ENCODE measurements at places on chromosomes 3 and 15.

DNA sequence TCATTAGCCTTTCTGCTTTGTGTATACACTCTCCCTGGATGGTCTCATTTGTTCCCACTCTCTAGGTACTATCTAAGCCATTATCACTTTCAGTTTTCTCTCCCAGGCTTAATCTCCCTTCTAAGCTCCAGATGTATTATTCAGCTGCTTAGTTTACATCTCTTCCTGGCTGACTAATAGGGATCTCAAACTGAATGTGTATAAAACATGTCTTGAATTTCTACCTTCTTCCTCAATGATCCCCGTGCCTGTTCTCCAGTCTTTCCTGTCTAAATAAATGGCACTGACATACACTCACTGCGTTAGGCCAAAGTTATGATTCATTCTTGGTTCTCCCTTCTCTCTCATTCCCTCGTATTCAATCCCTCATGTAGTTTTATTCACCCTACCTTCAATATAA, 127.3 kb downstream of the NR2F2 start:
- no peak for DNase-seq

- DNase-seq = no peak
Observed at GRCh38 chr15:46365572-46365971, 730.7 kb downstream of the SQOR start.

- no peak for DNase-seq
Observed at GRCh38 chr15:28097656-28098359, 1.3 kb downstream of the OCA2 start.

- no peak for DNase-seq
Observed at GRCh38 chr3:119585856-119586570, 6.7 kb downstream of the ADPRH start.

- DNase-seq = no peak
Observed at GRCh38 chr3:189839576-189839975, 208.4 kb downstream of the TP63 start.

DNA sequence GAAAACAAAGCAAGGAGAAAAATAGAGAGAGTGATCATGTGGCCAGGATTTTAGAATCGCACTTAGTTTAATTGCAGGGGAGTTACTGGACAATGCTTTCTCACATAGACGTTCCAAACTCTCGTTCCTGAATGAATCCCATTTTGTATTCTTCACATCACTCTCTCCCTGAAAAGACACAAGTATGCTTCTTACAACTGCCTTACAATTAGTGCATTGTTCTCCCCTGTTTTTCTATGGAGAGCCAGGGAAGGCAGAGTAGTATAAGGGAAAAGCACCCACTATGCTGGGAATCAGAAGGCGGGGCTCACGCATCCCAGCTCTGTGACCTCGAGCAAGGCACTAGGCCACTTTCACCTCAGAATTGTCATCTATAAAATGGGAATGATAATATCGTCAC, 14.4 kb downstream of the TMOD2 start:
- no peak for DNase-seq

GRCh38 chr3:195115600-195116406, 155.2 kb downstream of the XXYLT1 start:
- DNase-seq = no peak

DNA sequence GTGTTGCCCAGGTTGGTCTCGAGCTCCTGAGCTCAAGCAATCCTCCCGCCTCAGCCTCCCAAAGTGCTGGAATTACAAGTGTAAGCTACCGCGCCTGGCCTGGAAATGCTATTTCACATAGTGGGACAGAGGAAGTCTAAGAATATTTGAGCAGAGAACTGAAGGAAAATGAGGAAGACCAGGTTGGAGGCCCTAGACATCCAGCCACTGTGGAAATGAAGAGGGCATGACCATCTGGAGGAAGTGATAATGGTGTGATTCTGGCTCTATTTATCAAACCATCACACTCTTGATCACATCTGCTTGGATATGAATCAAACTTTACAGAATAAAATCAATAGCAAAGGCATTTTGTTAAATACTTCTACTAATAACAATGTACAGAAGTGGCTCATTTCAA, 65.9 kb upstream of the ARHGEF3 start:
- DNase-seq = no peak

GRCh38 chr3:181698263-181698954, 13.3 kb upstream of the SOX2 start:
- no peak for DNase-seq

- DNase-seq = no peak
Observed at GRCh38 chr3:166836836-166837235, 543.3 kb downstream of the ZBBX start.

DNA sequence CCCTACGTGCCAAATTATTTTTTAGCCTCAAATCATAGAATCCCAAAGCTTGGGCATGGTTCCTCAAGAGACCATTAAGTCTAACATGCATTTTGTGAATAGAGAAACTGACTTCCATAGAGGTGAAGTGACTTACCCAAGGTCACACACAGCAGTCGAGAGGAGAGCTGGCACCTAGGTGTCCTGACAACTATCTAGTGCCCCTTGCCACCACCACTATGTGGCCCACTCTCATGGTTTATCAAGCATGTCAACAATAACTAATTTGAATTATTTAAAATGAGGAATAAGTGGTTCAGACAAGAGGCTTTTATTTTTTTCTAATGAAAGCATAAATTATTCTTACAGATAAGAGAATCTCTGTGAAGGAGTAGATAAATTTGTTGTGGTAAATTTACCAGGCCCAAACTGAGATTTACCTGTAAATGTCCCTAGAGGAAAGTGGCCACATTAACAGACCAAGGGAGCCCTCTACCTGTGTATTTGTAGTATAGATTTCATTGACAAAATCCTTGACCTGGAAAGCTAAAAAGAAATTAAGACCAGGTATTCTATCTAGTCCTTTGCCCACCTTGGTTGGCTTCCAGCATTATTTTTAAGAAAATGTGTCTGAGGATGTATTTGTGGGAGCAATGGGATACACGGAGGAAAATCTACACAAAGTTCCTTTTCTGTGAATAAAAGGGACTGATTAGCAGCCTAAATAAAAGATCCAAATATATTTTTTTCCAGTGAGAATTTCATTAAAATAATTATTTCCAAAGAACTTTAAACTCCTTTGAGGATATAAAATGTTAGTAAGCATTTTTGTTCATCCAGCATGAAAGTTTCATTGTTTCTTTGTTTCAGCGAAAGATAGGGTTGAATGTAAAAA, 49.1 kb downstream of the IQCH start:
- DNase-seq = no peak

GRCh38 chr15:48681353-48681752, 35.8 kb upstream of the FBN1 start:
- DNase-seq = no peak

DNA sequence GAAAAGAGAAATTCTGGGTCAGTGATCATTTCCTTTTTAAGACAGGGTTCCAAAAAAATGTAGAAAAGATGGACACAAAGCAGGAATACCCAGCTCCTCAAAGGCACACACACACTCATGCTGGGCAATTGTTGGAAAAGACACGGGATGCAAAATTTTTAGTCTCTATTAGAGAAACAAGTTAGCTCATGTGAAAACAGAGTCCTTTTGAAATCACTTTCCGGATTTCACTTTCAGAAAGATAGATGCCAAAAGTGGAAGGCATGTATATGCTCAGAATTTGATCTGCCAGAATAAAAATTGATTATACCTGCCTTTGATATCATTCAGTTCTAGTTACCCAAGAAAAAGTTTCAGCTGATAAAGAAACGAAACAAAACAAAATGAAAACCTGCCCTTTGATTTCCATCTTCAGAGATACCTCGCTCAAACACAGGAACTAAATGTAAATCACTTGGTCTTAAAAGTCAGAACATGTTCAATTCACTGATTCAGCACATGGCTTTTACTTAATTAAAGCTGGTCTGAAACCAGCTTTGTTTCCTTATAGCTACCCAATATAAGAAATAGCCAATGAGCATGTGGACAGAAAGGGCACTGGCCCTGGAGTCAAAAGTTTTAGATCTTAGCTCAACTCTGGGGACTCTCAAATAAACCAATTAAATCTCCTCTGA, 52.8 kb downstream of the PLD1 start:
- DNase-seq = no peak

GRCh38 chr3:186425788-186426730, 64.0 kb upstream of the DGKG start:
- no peak for DNase-seq

- no peak for DNase-seq
Observed at GRCh38 chr3:70488816-70489215, 176.4 kb upstream of the MDFIC2 start.

GRCh38 chr3:64257100-64257755, 32.0 kb upstream of the PRICKLE2 start:
- no peak for DNase-seq

GRCh38 chr3:171160325-171160724, 133.8 kb upstream of the SLC2A2 start:
- no peak for DNase-seq

- DNase-seq = no peak
Observed at GRCh38 chr3:123318374-123318773, 116.6 kb downstream of the SEC22A start.

DNA sequence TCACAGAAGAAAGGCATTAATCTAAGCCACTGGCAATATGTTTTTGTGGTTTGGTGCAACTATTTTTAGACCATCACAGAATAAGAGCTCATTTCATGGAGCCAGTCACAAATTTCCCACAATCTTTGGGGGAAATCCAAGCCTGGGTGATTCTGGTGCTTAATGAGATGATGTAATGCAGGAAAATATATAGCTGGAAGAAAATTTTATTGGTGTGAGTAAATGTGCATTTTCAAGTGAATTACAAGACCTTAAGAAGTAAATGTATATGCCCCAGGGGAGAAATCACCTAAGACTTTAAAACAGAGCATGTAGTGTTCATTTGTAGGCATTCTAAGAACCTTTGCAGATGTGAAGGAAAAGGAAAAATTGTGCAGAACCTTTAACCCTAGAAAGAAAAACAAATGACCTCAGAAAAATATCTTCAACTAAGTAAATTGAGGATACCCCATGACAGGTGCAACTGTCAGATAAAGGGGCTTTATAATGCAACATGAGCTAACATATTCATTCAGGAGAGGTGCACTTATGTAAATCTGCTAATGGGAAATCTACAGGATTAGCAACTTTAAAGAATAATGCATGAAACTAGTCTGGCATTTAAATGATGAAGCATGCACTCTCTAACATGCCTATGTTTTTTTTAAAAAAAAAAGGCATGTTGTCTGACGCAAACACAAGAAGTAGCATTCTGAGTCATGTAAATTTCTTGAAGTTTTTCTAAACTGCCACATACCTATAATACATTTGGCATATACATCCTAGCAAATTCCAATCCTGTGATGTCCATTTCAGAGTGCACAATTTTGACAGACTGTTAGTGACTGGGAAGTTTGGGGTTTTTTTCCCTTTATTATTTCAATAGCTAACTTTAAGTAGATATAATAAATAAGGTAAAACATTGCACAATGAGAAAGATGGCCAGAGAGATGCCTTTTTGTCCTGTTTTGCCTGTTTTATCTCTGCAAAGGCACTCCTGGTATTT, 105.1 kb downstream of the MEX3B start:
- no peak for DNase-seq

- DNase-seq = no peak
Observed at GRCh38 chr3:127750226-127751031, 71.9 kb downstream of the MGLL start.

DNA sequence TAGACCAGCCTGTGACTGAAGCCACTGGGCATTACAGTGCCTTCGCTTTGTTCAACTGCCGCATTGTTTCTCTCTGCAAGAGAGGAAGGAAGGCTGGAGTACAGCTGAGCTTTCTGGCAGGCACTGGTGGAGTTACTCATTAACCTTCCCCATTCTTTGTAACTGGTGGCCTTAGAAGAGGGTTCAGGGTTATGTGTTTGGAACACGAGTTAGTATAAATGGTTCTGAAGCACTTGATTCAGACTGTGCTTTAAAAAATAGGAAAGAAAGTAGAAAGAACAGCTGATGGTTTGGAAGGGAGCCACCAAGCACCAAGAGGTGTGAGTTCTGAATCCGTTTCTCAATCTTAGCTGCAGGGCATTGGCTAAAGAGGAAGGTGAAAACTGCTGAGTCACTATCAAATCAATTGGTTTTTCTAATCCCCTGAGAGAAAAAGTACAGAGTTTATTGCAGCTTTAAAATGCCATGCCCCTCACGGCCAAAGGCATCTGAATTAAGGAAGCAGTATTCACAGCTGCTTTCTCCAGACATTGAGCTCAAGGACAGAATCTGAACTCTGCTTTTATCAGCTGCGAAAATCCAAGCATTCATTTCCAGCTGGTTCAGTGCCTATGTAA, 3.6 kb downstream of the HGD start:
- no peak for DNase-seq

DNA sequence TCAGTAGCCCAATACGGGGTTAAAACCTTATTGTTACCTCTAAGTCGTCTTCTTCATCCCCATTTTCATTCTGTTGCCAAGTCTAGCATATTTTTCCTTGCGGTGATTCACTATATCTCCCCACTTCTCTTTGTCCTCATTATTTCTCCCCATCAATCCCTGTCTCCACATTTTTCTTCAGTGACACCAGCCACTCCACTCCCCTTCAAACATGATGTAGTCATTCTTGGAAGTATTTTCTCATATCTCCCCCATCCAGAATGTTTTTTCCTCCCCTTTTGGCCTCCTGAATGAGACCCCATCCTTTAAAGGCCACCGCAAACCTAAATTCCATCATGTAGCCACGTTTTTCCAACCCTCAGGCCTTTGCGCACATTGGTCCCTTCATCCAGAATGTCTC, 105.9 kb downstream of the TOP2B start:
- no peak for DNase-seq

GRCh38 chr15:48501208-48501607, 144.3 kb downstream of the FBN1 start:
- DNase-seq = no peak

GRCh38 chr3:120418866-120419490, 31.8 kb downstream of the FSTL1 start:
- DNase-seq = no peak

DNA sequence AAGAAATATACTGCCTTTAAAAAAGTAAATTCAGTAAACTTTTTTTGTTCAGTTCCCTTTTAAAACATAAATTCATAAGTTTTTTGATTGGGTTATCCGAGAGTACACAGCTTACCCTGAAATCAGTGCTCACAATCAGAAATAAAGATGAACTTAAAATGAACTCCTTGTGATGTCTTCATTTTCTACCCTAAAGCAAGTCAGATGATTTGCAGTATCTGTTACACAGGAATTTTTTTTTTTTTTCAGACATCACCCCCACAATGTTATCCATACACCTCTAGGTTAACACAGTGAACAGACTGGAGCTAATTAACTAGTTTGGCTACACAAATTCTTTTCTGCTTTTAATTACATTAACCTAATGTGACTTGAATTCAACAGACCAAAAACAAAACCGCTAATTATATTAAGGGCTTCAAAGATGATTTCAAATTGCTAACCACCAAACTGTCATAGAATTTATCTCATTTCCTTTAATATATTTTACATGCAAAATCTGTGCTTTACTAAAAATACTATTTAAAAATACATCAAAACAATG, 1042.0 kb downstream of the ROBO1 start:
- no peak for DNase-seq
